ENCODE measurements at places on chromosomes 11 and 22. TPM values are rescaled to one million over a fixed set of nuclear protein-coding genes. Genes with fewer than 3 reads are reported as not detected.

- DNase-seq: no peak
These were observed 25.4 kb downstream of the MICAL3 start for GRCh38 chr22:17998913-17999312.

DNA sequence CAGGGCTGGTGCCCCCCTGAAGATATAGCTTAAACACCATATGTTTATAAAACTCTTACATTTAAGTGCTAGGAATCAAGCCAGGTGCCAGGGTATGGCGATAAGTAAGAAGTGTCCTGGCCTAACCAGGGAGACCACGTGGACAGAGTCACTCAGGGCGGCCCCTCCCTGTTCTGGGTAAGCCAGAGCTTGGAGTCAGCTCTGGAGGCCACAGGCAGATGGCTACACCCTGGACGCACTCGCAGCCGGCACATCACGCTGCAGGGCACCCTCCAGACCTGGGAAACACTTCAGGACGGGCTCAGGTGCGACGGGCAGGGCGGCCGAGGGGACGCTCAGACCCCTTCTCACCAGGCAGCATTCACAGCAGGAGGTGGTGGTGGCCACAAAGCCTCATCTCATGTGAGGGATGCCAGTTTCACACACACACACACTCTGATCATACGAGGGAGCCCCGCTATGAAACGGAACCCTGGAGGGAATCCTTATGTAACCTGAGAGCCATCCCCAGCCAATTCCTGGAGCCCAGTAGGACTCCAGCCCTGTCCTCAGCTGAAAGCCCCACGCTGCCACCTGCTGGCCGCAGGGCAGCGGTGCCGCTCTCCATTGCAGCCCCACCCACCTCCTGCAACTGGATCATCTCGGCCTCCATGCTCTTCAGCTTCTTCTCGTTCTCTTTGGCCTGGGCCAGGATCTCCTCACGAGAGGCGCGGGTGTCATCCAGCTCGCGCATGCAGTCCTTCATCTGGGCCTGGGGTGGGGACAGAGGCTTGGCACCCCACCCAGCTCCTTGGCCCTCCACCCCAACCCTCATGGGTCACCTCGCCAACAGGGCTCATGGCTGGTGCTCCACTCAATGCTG, 33.4 kb downstream of the APOL1 start:
- DNase-seq: peak; percentile 83

Gene SYT13
- 0.05 TPM for polyA plus RNA-seq

DNA sequence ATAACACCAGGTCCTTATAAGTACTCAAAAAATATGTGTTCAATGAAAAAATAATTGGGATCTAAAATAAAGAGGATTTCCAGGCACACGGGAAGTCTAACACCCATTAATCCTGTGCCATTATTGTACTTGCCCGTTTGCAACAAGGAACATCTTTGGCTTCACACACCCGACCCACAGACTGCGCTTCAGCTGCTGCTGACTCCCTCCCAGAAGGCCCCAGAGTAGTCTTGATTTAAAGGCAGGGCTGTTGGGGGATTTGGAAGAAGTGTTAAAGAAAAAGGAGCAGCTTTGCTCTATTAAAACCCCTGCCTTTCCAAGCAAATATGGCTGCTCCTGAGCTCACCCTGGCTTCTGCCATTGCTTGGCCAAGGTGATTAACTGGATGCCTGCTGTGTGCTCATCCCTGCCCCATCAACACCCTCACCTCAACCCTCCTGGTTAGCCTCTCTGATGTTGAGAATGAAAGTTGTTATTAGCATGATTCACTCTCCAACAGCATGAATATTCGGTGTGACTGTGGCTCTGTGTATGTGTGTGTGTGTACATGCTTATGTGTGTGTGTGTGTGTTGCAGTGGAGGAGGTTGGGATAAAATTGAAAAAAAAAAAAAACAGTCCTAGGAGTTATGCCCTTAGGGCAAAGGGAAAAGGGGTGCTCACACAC, 76.1 kb downstream of the KIRREL3 start:
- no peak for DNase-seq

- DNase-seq: no peak
These were observed 448.3 kb downstream of the INSC start for GRCh38 chr11:15563054-15563453.

Gene MUC5AC
- polyA plus RNA-seq: not detected

- DNase-seq: no peak
These were observed 1.3 kb downstream of the ABTB2 start for GRCh38 chr11:34356576-34356912.

Gene MMP8
- polyA plus RNA-seq: 0.04 TPM

DNA sequence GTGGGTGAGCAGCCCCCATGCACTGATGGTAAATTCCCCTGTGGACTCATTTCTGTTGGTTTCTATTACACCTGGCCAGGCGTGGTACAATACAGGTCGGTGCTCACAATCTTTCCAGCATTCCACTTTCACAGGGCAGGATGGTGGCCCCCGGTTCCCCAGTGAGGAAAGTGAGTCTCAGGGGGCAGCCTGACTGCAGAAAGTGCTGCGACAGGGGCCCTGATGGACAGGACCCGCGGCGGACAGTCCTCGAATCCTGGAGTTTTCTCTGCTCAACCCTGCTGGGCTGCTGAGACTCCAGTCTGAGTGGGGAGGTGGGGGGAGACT, 3.1 kb upstream of the PGGHG start:
- DNase-seq: no peak

GRCh38 chr11:9003573-9004182, at the start of gene NRIP3:
Gene NRIP3, minus strand, starts transcription at chr11:9004001. Its CDS starts 66 bp downstream, at chr11:9003935.
- DNase-seq: peak; percentile 76

Gene NLRP10
- not detected for polyA plus RNA-seq

DNA sequence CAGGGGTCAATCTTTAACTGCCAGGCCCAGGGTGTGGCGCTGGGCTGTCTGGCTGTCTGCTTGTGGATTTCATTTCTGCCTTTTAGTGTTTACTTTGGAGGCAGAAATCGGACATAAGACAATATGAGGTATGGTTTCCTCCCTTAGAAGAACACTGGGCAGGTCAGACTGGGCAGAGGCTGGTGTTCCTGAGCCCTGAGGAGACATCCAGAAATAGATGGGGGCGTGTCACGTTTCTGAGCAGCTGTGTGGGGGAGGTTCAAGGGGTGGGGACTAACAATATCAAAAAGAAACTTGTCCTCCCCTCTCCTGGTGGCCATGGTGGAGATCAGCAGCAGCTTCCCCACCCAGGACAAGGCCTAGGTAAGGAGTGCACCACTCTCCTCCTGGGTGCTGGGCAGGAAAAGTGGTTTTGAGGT, at the start of gene ART1:
ART1 (plus strand) TSS at position 312 of the 419 bp plus-strand sequence. CDS start 14,086 bp downstream, outside the sequence.
- DNase-seq: peak; percentile 85

GRCh38 chr22:31944700-31945442, 536 bp downstream of the YWHAH start:
- DNase-seq: peak; percentile 80

Gene P2RY6
- 0.59 TPM for polyA plus RNA-seq

DNA sequence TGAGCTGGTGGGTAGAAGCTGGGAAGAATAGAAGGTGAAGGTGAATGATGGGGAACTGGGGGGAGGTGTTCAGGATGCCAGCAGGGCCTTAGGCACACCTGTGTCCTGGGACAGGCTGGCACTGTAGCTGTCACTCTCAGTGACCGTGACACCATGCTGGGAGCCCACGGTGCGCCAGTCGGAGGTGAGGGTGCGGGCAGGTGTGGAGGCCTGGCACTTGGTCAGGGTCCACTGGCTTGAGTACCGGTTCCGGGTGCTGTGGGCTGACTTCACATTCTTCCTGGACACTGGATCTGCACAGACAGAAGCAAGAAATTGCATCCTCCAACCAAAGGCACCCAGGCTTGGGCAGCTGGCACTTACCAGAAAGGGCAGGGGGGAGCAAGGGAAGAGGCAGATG, 103.8 kb downstream of the CEP164 start:
- DNase-seq: peak; percentile 9

Gene MS4A4E
- 0.23 TPM for polyA plus RNA-seq

DNA sequence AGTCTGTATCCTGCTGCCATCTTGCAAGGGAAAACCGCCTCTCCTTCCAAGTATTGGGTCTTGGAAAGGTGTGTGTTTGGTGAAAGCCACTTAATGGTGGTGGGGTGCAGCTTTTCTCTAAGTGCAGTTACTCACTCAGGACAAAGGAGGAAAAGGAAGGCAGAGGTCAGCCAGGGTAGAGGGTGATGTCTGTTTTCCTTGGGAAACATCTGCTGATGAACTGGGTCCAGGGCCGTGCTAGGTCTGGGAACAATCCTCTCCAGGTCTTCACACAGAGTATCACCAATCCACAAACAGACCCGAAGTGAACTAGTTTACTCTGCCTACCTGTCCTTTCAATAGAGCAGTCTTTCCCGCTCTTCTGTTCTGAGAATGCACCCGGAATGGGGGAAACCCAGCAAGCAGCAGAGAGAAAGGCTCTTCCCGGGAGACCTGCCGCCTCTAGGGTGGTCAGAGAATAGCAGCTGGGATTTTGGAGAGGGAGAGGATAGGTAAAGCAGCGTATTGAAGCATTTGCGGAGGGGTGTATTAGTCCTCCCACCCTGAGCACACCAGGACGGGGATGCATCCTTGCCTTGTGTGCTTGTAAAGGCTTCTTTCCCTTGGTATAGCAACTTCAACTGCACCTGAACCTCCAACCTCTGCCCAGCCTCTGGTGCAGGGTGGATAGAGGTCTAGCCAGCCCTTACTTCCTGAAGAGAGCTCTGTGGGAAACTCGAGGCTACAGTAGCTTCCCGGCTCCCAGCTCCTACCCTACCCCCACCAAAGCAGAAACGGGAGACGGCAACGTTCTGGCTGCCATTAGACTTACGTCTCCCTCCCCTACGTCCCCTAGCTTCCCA, 20.7 kb downstream of the LHFPL7 start:
- no peak for DNase-seq

DNA sequence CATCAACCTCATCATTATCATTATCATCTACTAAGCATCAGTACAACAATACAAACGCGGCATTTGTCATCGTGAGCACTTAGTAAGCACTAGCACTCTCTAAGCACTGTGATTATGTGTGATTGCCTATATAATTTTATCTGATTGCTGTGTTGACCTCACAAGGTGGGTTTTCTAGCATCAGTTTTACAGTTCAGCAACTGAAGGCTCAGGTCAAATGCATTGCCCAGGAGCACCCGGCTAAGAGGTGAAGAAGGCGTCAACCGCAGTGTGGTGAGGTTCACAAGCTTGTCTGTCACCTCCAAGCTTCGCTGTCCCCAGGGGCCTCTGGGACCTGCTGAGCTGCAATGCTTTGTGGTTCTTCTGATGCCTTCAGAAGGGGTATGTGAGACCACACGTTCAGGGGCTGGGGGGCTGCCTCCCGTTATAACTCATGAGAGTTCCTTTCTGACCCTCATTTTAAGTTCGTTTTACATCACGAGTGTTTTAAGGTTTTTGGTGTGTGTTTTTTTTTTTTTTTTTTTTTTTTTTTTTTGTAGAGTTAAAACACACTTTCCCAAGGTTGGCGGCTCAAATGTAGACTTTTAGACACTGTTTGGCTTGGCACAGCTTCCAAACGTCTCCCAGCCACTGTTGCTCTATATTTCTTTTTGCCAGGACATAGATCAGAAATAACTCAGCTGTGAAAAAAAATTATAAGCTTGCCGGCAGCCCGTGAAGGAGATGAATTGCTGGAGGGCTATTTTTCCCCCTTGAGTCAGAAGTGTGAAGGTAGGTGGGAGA, 33.8 kb upstream of the SCUBE1 start:
- DNase-seq: no peak

DNA sequence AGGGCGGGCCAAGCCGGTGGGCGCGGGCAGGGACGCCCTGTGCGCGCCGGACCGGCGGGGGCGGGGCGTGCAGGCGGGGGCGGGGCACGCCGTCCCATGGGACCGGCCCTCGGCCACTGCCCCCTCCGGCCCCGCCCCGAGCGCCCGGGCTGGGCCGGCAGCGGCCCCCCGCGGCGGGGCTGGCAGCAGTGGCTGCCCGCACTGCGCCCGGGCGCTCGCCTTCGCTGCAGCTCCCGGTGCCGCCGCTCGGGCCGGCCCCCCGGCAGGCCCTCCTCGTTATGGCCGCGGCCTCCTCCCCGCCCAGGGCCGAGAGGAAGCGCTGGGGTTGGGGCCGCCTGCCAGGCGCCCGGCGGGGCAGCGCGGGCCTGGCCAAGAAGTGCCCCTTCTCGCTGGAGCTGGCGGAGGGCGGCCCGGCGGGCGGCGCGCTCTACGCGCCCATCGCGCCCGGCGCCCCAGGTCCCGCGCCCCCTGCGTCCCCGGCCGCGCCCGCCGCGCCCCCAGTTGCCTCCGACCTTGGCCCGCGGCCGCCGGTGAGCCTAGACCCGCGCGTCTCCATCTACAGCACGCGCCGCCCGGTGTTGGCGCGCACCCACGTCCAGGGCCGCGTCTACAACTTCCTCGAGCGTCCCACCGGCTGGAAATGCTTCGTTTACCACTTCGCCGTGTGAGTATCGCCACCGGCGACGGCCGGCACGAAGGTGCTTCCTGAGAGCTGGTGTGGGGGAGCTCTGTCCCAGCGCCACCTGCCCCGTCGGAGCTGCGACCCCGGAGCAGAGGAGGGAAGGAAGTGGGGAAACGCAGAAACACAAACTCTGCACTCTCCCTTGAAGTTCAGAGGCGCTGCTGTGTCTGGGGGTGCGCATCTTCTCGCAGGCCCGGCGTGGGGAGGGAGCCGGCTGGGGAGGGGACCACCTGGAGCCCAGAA, at the start of gene KCNQ1:
KCNQ1 (plus strand) TSS at position 188 of the 925 bp plus-strand sequence; CDS start at position 279, 91 bp downstream.
- DNase-seq: peak; percentile 44

Gene PKDREJ
- polyA plus RNA-seq: under 0.01 TPM

Gene B3GAT1
- polyA plus RNA-seq: 0.03 TPM

DNA sequence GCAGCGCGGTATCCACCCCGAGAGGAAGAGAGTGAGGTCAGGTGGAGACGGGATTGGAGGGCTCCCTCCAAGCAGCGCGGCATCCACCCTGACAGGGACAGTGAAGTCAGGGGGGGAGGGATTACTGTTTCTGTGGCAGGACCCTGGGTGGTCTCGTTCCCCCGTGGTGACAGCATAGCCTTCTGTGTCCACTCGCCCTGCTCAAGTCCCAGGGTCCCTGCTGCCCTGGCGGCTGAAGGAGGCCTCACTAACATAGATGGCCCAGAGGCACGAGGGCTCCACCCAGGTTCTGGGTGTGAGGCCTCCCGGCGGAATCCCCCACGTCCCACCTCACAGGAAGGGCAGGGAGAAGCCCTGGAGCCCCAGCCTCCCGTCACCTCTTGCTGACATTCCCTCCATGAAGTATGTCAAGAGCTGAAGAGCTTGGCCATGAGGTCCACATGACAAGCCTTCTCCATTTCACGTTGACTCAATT, 636.1 kb downstream of the BRD1 start:
- DNase-seq: no peak

GRCh38 chr22:29658176-29658575, 54.7 kb downstream of the NF2 start:
- DNase-seq: no peak

Gene PVALB
- polyA plus RNA-seq: 0.22 TPM

DNA sequence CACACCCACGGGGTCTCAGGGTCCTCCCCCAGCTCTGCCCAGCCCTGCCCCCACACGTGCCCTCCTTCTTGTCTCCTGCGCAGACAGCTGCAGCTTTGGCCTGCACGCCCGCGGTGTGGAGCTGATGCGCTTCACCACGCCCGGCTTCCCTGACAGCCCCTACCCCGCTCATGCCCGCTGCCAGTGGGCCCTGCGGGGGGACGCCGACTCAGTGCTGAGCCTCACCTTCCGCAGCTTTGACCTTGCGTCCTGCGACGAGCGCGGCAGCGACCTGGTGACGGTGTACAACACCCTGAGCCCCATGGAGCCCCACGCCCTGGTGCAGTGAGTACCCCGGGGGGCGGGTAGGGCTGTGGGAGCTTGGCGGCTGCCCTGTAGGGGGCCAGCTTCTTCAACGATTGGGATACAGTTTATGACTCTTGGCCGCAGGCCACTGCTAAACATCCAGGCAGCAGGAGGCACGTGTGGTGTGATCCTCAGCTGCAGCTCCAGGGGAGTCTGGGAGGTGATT, 30.8 kb downstream of the ST14 start:
- no peak for DNase-seq
